ENCODE measurements at places on chromosomes 5 and 9. TPM values are rescaled to one million over a fixed set of nuclear protein-coding genes. Genes with fewer than 3 reads are reported as not detected.

DNA sequence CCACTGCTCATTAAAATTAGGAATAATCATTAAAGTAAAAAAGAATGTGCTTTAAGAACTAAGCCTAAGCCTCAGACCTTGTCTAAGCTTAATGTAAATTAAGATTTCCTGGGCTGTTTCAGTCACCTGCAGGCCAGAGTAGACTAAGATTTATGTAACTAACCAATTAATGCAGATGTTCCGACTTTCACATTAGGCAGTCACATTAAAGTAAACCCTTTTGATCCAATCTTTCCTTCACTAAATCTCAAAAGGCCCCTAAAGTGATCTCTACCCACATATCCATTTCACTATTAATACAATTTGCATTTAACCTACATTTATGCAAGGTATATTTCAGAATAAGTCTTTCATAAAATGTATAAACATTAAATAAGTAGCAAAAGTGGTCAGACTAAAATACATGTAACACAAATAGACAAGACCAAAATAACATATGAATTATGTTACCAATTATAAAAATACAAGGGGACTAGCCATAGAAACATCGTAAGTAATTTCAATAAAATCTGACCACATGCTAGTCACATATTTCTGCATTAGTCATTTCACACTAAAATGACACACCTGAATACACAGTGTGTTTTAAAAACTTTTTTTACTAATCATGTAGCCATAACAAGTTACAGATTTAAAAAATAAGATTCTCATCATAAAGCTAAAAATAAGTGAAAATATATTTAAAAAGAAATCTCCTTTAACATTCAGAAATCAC lies 7.7 kb downstream of the NR3C1 start:
- peaks cover 92% of the 10 kb centered on the region for H3K4me1 ChIP-seq

- peak; percentile 26 for ATAC-seq
- H3K27me3 ChIP-seq: no peaks in the 10 kb centered on the region
- H3K27ac ChIP-seq: no peak overlapping the region
- H3K4me3 ChIP-seq: no peak overlapping the region
Observed at GRCh38 chr5:115599502-115599901, 2.8 kb downstream of the TICAM2 start.

GRCh38 chr5:138610918-138611677 lies 35.9 kb upstream of the HSPA9 start:
- H3K36me3 ChIP-seq: no peaks in the 10 kb centered on the region
- H3K4me3 ChIP-seq: peak overlapping the region; percentile 2
- peaks cover 27% of the 10 kb centered on the region for H3K4me1 ChIP-seq
- H3K27me3 ChIP-seq: no peaks in the 10 kb centered on the region
- ATAC-seq: peak; percentile 16

HK3 gene
- 5.5 TPM for total RNA-seq

- peak overlapping the region; percentile 86 for H3K27ac ChIP-seq
- peaks cover 39% of the 10 kb centered on the region for H3K4me1 ChIP-seq
- H3K36me3 ChIP-seq: no peaks in the 10 kb centered on the region
- ATAC-seq: peak; percentile 97
Observed at GRCh38 chr5:113294311-113295110, 140.3 kb downstream of the TSSK1B start.

DNA sequence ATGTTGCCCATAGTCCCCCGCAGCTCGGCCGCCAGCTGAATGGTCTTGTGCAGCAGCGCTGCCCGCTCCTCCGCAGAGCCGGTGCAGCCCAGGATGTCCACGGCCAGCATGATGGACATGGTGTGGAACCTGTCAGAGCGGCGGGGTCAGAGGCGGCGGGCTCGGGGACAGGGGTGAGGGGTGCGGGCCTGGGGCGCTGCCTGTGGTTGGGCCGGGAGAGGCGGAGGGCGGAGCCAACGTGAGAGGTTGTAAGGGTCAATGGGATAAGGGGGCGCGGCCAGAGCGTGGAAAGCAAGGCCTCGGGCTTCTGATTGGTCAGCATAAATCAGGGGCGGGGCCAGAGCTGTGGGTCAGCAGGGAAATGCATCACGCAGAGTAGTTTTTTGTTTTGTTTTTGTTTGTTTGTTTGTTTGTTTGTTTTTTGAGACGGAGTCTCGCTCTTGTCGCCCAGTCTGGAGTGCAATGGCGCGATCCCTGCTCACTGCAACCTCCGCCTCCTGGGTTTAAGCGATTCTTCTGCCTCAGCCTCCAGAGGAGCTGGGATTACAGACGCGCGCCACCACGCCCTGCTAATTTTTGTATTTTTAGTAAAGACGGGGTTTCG lies 6.8 kb upstream of the TOR2A start:
- H3K36me3 ChIP-seq: peaks cover 37% of the 10 kb centered on the region
- no peak overlapping the region for H3K4me3 ChIP-seq
- H3K4me1 ChIP-seq: no peaks in the 10 kb centered on the region
- H3K27ac ChIP-seq: no peak overlapping the region
- peaks cover 61% of the 10 kb centered on the region for H3K27me3 ChIP-seq

DNA sequence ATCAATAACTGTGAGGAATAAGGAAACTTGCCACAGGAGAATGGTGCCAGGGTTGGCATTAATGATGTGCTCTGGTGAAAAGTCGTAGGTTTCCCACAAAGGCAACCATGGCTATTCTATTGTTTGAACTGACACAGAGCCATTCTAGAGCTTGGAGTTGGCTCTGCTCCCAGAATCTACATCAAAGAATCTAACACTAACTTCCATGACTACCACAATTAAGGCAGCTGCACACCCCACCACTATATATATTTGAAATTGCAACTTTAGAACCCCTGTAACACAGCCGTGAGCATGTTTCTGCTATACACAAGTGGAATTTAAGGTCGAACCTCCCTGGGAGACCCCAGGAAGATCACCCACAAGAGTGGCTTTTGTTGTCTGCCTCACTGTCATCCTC lies 89.7 kb upstream of the CCDC152 start:
- H3K27me3 ChIP-seq: no peaks in the 10 kb centered on the region
- H3K4me3 ChIP-seq: no peak overlapping the region
- H3K27ac ChIP-seq: no peak overlapping the region
- no peaks in the 10 kb centered on the region for H3K4me1 ChIP-seq
- ATAC-seq: no peak
- no peaks in the 10 kb centered on the region for H3K36me3 ChIP-seq

TGFBR1 gene
- total RNA-seq: 37.0 TPM

DNA sequence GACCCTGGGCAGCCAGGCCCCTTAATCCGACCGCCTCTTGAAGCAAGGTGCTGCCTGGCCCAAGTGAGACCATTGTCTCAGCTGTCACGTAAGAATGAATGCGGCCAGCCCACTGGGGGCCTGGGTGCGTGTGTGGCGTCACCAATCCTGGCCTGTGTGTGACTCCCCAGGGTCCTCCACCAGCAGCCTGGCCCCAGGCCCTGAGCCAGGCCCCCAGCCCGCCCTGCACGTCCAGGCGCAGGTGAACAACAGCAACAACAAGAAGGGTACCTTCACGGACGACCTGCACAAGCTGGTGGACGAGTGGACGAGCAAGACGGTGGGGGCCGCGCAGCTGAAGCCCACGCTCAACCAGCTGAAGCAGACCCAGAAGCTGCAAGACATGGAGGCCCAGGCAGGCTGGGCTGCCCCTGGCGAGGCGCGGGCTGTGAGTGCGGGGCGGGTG lies 124.2 kb downstream of the WNK2 start:
- no peak overlapping the region for H3K4me3 ChIP-seq
- H3K27me3 ChIP-seq: no peaks in the 10 kb centered on the region
- ATAC-seq: no peak
- H3K4me1 ChIP-seq: no peaks in the 10 kb centered on the region

DNA sequence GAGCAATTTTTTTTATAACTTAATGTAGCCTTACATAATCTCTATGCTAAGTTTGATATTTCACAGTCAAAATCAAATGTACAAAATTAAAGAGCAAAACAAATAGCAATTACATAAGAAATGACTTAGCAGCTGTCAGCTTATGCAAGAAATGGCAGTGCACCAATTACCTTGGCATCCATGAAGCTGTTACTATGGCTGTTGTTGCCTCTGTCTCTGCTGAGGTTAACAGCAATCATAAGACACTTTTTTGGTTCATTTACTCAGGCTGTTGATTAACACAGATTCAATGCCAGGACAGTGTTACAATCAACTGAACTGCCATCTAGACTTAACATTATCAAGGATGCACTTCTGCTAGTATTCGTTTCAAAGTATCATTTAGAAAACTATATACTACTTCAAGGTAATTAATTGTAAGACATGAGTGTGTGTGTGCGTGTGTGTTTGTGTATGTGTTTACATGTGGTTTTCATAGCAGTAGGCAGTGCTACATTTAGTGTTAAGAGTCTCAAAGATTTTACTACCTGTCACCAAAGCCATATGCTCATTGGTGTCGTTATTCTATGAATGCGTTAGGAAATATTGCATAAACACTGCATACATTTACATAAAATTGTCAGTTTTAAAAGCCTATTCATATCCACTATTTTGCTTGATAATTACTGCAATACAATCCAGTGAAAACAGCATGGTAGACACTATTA lies 1084.2 kb upstream of the COX7C start:
- H3K4me3 ChIP-seq: no peak overlapping the region
- no peak for ATAC-seq
- no peaks in the 10 kb centered on the region for H3K36me3 ChIP-seq
- no peaks in the 10 kb centered on the region for H3K27me3 ChIP-seq
- no peaks in the 10 kb centered on the region for H3K4me1 ChIP-seq
- H3K27ac ChIP-seq: no peak overlapping the region

- no peak overlapping the region for H3K4me3 ChIP-seq
- H3K27me3 ChIP-seq: no peaks in the 10 kb centered on the region
- no peak for ATAC-seq
- H3K4me1 ChIP-seq: no peaks in the 10 kb centered on the region
Observed at GRCh38 chr5:56105511-56106291, 110.9 kb upstream of the IL6ST start.

TRMO gene
- 25.3 TPM for total RNA-seq

DNA sequence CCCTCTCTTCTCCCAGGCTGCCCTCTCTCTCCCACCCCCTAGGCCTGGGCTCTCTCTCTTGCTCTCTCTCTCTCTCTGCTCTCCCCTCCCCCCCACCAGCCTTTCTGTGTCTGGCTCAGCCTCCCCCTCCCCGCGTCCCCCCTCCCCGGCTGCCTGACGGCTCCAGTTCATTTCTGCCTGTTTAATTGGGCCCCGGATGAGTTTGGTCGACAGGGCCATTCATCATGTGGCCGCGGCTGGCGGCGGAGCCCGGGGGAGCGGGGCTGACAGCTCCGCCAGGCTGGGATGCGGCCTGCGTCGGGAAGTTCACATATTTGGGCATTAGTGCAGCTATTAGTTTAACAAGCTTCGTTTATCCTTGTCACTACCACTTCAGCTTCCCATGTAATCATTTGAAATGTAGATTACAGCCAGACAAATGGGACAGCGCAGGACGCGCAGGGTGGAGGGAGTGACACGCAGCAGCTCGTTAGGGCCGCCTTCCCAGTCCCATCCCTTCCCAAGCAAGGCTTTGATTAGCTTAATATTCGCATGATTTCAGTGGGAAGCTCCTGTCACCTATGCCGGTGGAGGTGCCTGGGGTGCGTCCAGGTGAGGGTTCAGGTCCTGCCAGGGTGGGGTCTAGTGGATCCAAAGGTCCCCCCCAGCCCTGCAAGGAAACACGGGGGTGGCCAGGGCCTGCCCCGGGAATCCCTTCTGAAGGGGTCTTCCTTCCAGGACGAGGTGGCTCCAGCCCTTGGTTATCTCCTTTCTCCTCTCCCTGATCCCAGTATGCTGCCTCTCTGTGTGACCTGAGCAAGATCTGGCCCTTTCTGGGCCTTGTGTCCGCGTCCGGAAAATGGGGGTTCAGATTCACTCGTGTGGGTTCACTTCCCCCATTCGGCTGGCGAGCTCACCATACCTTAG lies 214.8 kb downstream of the PAX5 start:
- ATAC-seq: peak; percentile 52
- no peaks in the 10 kb centered on the region for H3K4me1 ChIP-seq
- H3K36me3 ChIP-seq: no peaks in the 10 kb centered on the region
- H3K27me3 ChIP-seq: peaks cover 26% of the 10 kb centered on the region
- H3K27ac ChIP-seq: no peak overlapping the region

SOHLH1 gene
- total RNA-seq: not detected

CER1 gene
- total RNA-seq: not detected

GRCh38 chr9:4803670-4804530 lies 11.2 kb downstream of the RCL1 start:
- no peaks in the 10 kb centered on the region for H3K36me3 ChIP-seq
- H3K27me3 ChIP-seq: no peaks in the 10 kb centered on the region
- no peak overlapping the region for H3K27ac ChIP-seq
- H3K4me1 ChIP-seq: no peaks in the 10 kb centered on the region
- no peak for ATAC-seq

GRCh38 chr5:95647886-95648860 lies 1.6 kb downstream of the RFESD start:
- H3K4me3 ChIP-seq: no peak overlapping the region
- peaks cover 6% of the 10 kb centered on the region for H3K4me1 ChIP-seq
- H3K36me3 ChIP-seq: peaks cover 7% of the 10 kb centered on the region
- ATAC-seq: no peak
- H3K27me3 ChIP-seq: no peaks in the 10 kb centered on the region

GRCh38 chr5:174972291-174972690 lies 247.9 kb downstream of the MSX2 start:
- H3K27me3 ChIP-seq: peaks cover 6% of the 10 kb centered on the region
- ATAC-seq: no peak
- no peaks in the 10 kb centered on the region for H3K4me1 ChIP-seq

- no peaks in the 10 kb centered on the region for H3K36me3 ChIP-seq
- ATAC-seq: no peak
- H3K4me3 ChIP-seq: no peak overlapping the region
- peaks cover 24% of the 10 kb centered on the region for H3K4me1 ChIP-seq
- H3K27me3 ChIP-seq: no peaks in the 10 kb centered on the region
Observed at GRCh38 chr9:32554107-32554506, 1.7 kb upstream of the TOPORS start.

GRCh38 chr5:63959177-63959982 lies 2.9 kb downstream of the HTR1A start:
- no peak overlapping the region for H3K27ac ChIP-seq
- H3K4me1 ChIP-seq: no peaks in the 10 kb centered on the region
- no peak for ATAC-seq
- H3K27me3 ChIP-seq: peaks cover 52% of the 10 kb centered on the region
- no peaks in the 10 kb centered on the region for H3K36me3 ChIP-seq

DNA sequence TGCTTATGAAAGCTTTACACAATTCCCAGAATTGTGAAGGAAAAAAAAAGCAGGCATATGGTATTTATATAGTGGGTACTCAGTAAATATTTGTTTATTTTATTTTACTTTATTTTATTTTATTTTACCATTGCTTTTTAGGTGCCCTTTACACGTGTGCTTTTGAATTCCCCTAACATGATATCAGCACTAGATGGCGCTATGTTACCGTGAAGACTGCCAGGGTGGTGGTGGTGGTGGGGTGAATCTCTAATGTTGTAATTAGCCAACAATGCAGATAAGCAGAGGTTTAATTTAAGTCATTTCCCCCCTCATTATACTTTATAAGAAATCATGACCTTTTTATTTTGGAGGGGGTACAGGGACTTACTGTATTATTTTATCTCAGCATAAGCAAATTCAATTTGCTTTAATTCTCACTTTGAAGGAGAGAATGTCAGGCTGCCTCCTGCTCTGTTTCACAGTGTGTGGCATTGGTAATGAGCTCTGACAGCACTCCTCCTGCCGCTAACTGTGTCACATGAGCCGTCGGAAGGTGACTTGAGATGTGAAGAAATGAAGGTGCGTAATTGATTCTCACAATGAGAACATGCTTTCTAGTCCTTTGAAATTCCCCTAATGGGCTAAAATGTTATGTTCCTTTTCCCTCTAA lies 165.6 kb downstream of the YTHDC2 start:
- no peaks in the 10 kb centered on the region for H3K4me1 ChIP-seq
- no peak overlapping the region for H3K27ac ChIP-seq
- H3K36me3 ChIP-seq: no peaks in the 10 kb centered on the region

GRCh38 chr5:149400304-149400703 lies 21.2 kb upstream of the IL17B start:
- no peaks in the 10 kb centered on the region for H3K36me3 ChIP-seq
- no peak overlapping the region for H3K4me3 ChIP-seq
- ATAC-seq: peak; percentile 36
- H3K27ac ChIP-seq: peak overlapping the region; percentile 47

Data from gastroesophageal sphincter (tissue), 4 donors.